ENCODE measurements at places on chromosomes 11 and 22.

DNA sequence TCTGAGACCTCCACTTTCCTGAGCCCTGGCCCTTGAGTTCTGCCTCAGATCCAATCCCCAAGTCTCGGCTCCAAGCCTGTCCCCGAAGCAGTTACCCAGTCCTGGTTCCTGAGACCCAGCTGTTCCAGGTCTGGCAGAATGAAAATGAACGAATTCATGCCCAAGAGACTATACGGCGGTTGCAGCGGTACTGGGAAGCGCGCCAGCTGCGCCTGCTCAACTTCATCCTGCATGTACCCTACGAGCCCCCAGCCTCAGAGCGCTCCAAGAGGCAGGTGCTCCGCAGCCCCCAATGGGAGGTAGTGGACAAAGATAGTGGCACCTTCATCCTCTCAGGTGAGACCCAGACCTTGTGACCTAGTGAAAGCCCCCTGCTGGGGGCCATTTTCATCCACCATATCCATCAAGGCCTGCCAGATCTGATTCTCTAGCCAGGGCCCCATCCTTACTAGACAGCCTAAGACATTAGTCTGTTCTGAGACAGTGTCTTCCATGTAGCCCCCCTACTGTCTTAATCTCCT, 42.7 kb downstream of the DNHD1 start:
- DNase-seq: no peak

- DNase-seq: no peak
These were observed 29.3 kb downstream of the CELF1 start for GRCh38 chr11:47523490-47524225.

DNA sequence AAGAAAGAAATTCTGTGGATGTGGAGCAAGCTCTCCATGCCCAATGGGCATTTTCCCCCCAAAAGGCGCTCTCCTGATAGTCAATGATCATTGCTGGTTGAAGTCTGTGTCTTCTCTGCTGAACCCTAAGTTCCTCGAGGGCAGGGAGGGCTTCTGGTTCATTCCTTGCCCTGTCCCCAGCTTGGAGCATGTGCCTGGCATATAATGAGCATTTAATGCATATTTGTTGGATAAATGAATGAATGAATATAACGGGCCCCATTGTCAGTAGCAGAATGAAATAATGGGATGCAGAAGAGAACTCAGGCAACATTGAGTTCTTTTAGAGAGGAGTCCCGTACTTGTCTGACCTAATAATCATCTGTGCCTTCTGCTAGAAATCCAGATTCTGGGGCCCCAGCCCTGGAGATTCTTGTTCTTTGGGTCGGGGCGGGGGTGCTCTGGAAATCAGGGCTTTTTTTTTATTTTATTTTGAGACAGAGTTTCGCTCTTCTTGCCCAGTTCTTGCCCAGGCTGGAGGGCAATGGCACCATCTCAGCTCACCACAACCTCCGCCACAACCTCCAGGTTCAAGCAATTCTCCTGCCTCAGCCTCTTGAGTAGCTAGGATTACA, 64.4 kb downstream of the CD82 start:
- DNase-seq: no peak

DNA sequence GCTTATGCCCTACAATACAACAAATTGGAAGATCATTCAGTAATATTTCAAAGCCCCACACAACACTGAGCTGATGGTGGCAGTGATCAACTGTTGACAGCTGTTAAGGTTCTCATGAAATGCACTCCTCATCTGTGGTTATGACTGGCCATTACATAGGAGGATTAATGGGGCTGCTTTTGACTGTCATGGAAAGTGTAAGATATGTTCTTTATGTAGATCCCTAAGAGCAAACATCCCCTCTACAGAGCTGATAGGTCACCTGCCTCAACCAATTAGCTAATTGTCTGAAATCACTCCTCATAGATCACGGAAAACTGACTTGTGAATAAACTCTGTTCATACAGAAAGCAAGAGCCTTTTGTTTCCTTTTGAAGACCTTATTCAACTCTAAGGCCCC, 78.1 kb downstream of the GAB2 start:
- no peak for DNase-seq

DNA sequence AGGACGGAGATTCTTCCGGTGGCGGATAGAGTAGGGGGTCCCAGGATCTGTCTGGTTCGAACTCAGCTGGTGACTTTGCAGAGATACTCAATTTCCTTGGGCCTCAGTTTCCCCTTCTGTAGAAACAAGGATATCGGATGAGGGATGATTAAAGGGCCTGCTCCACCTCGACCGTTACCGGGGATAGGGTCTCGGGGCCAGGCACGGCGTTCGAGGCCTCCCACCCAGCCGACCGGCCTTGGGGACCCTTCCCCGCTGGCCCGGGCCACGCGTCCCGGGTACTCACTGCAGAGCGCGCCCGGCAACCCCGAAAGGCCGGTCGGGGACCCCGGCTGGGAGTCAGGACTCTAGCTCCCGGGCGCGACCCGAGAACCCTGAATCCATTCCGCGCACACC, 321 bp downstream of the RHBDD3 start:
- DNase-seq: no peak

DNA sequence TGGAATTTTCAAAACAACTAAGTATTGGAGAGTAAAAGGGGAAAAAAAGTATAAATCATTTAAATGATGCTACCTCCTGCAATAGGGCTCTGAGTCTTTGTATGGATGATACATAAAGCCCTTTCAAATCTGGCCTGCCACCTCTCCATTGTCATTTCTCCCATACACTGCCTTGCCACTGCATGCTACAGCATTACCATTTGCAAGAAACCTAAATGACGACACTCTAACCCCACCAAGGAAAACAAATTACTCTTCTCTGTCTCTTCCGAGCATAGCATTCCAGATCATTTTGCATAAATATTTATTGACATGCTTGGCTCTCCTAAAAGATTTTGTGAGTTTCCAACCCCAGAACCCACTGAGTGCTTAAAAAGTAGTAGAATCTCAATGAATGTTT, 34.5 kb upstream of the PRSS23 start:
- DNase-seq: no peak

- no peak for DNase-seq
These were observed 2.3 kb downstream of the RASL10A start for GRCh38 chr22:29313126-29313575.

DNA sequence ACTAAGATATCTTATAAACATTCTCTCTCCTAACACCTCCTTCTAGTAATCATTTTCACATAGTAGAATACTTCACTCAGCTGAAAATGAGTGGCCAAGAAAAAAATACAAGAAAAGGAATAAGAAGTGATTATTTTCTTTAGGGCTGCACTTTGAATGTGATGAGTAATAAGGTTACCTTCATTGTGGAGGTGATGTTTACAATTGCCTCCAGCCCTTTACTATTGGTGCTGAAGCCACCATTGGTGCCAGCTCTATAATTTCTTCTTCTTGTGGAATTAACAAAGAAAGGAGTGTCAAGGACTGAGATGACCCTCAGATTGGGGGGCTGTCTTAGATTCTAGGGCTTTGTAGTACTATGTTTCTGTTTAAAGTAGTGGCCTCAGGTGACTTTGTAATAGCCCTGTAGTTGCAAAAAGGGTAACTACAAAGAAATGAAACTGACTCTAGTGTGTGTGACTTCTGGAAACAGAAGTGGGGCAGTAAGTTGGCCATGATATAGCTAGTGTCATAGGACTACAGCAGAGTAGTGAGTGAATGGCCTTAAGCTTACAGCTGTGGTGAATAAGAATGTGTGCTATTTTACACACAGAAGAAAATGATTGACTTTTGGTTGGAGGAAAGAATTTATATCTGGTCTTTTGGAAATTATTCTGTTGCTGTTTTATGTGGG, 287.2 kb downstream of the TMEM135 start:
- no peak for DNase-seq

- DNase-seq: no peak
These were observed 500.5 kb downstream of the BUD13 start for GRCh38 chr11:116272181-116272789.

- peak; percentile 29 for DNase-seq
These were observed 143.9 kb downstream of the INSC start for GRCh38 chr11:15258433-15259165.

GRCh38 chr22:17486719-17487118, 76.6 kb upstream of the SLC25A18 start:
- DNase-seq: no peak

DNA sequence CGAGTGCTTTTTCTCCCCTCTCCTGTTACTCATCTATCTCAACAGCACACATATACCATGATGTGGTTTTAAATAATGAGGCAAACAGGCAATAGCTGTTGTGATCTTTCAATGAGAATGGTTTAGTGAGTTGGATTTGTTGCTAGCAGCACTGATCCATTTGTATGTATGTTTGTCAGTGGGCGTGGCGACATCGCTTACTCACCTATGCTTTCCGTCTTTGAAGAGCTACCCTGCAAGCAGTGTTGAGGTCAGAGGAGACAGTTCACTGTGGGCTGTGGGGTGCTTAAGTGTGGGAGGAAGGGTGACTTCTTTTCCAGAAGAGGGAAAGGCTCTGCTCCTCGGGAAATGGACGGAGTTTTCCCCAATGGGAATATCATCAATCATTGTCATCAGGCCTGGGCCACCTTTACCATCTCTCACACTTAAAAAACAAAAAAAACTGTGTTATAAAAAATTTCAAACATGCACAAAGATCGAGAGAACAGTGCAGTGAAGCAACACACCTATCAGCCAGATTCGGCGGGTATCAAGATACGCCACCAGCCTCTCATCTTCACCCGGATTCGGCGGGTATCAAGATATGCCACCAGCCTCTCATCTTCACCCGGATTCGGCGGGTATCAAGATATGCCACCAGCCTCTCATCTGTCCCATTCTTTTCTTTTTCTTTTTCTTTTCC, 83.8 kb downstream of the TBC1D22A start:
- no peak for DNase-seq

GRCh38 chr11:96021901-96022650, 98.2 kb upstream of the MTMR2 start:
- DNase-seq: no peak

DNA sequence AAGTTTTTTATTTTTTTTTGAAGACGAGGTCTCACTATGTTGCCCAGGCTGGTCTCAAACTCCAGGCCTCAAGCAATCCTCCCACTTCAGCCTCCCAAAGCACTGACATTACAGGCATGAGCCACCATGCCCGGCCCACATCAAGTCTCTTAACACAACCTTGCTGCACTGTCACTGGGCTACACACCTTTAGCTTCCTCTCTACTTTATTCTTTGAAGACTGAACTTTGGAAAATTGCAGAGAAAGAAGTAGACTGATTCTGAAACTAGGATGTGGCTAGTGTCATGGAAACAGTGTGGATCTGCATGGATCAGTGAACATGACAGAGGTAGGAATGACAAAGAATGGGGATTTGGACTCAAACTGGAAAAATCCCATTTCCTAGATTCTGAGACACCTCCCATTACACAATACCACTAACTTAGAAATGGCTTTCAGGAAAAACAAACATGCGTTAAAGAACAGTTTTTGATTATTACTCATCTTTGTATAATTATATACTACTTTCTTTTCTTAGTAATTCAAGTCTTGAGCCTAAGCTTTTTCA, 99.6 kb upstream of the SPON1 start:
- DNase-seq: no peak

DNA sequence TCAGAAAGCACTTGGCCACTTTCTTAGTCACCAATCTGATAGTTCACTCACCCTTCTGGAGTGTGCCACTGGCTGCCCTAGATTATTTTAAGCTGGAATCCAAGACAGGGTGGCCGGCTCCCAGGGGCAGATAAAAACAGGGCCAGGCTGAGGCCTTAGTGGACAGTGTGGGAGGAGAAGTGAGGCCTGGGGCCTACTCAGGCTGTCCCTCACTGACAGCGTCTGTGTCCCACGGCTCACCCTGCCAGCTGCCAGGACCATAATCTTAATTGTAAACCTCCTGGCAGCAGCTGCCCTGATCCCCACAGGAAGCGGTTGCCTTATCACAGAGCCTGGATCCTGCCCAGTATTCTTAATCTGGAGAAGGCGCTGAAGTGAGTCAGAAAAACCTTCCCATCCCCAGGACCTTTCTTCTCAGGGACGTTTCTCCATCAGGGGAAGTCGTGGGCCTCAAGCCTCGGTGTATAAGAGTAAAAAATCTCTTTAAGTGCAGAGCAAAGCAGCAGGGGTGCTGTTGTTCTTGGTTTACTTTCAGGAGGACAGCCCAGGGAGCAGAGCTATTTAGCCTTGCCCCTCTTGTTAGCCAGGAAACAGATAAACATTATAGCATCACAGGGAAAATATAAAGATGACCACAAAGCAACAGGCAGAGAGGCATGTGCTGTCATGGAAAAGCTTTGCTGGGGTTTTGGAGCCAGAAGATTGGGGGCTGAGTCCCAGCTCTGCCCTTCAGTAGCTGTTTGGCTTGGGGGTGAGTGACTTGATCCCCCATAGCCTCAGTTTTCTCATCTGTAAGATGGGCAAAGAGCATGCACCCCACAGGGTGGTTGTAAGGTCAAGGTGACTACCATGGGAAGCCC, 39.6 kb downstream of the TSPAN18 start:
- DNase-seq: no peak

- DNase-seq: no peak
These were observed 33.4 kb upstream of the VPREB1 start for GRCh38 chr22:22210889-22211833.

DNA sequence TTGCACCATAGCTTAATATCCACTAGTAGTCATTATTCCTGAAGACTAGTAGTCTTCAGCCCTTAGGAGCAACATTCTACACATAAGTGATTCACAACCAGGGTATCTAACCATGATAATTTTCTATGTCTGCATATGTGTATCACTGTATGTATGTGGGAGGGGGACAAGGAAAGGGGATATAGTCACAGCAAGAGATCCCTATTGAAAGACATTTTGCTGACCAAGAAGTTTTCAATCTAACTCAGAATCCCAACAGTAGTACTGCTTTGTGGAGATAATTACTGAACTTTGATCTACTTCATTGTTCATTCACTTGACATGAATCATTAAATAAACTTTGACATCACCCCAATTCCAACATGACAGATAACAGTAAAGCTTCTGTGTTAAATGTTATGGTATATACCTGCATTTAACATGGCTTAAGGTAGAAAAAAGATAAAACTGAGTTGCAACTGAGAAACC, 10.3 kb downstream of the PIK3C2A start:
- no peak for DNase-seq

GRCh38 chr22:37203354-37204044, 8.8 kb downstream of the SSTR3 start:
- DNase-seq: no peak

- DNase-seq: no peak
These were observed 12.2 kb downstream of the PHLDB1 start for GRCh38 chr11:118619444-118620197.

Data from left renal pelvis (tissue), 4 donors.